ENCODE measurements at places on chromosomes 12 and 14.
A peak's percentile ranks its signal among the peaks of the same experiment; 100 is the strongest.

DNA sequence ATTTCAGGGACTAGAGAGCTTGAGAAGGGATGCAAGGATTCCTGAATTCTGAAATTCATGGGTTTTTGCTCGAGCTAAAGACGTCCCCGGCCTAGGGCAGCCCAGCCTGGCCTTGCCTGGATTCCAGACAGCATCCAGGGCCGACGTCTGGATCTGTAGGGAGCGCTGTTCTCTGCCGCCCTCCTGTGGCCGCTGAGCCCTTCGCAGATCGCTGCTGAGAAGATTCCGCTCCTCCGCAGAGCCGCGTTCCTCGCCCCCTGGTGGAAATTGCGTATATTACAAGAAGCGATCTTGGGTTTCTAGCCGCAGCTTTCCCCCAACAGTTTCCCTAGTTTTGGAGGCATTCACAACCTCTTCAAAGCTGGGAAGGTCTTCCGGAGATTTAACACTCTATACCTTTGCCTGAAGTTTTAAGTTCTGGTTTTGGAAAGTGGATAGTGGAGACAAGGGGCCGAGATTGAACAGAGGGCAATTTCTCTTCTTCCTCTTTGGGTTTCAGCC lies 5.1 kb downstream of the CISTR start:
- DNase-seq, result peak; percentile 95

DNA sequence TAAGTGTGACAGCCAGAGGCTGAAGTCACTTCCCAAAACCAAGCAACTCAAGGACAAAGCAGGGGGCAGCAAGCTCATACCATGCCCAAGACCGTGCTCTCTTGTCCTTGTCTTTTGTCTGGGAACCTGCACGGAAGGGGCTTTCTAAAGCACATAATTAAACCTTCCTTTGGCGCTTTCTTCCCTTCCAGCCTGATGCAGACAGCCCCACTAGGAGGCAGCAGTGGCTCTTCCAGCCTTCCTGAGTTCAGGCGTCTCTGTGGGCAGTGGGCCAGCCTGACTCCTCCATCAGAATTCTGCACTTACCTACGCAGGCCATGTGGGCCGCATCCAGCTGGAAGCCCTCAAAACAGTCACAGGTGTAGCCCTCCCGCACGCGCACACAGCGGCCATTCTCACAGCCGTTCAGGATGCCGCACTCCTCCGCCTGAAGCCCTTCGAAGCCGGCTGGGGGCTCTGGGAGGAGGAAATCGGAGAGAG lies 7.6 kb downstream of the ISCA2 start:
- DNase-seq, result peak; percentile 86

- DNase-seq, result no peak
Measured at GRCh38 chr14:27916326-27916725, 850.3 kb upstream of the FOXG1 start.

DNA sequence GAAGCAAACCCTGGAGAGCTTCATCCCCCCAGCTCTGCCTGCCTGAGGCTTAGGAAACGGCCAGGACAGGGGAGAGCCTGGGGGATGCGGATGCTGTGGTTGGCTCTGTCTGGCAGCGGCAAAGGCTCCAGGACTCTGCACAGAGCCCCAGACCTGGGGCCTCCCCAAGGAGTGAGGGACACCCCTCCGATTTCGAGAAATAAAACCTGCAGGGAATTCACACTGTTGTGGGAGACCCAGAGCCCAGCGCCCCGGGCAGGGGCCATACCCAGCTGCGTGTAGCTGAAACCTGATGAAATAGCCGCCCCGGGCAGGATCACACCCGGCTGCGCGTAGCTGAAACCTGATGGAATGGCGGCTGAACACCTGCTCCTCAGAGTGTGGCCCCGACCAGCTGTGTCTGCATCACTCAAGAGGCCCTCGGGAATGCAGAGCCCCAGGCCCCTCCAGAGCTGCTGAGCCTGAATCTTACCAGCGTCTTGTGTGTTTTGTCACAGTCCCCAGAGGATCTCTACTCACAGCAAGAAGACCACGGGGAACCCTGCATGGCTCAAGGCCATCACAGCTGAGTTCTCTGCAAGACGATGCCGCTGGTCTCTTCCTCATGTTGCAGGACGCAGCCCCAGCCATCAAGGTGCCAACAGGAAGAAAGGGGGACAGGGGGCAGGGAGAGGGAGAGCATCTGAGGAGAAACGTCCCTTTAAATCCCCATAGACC lies 46.5 kb upstream of the GALNT9 start:
- no peak for DNase-seq

GRCh38 chr12:2294651-2295475 lies 242.1 kb downstream of the CACNA1C start:
- peak; percentile 20 for DNase-seq

DNA sequence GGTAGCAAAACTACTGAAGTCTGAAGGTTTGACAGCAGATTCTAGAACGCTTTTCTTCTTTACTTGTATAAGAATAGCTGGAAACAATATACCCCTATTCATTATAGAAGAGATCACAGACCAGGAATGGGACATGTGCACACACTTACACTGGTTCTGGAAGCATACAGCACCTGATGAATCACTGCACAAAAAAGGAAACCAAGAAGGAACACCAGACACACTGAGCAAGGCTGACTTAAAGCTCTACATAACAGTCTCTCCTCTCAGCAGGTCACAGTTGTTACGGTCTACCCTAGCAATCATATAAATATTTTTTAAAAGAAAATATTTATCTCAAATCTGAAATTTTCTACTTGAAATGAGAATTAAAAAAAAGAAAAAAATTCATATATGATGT lies 13.5 kb downstream of the ATP2B1 start:
- DNase-seq, result no peak

GRCh38 chr14:60197629-60198303 lies 32.6 kb upstream of the DHRS7 start:
- no peak for DNase-seq

GRCh38 chr12:47766502-47767215 lies 6.4 kb upstream of the SLC48A1 start:
- no peak for DNase-seq

Data from right hindlimb (tissue), 1 donor.